T-helper 17 cell (primary cell): ENCODE measurements at places on chromosomes 16 and 17.

GRCh38 chr17:66540131-66540781, 237.8 kb downstream of the PRKCA start:
- no peak for DNase-seq

GRCh38 chr16:7182510-7183109, 150.0 kb upstream of the RBFOX1 start:
- no peak for DNase-seq

DNA sequence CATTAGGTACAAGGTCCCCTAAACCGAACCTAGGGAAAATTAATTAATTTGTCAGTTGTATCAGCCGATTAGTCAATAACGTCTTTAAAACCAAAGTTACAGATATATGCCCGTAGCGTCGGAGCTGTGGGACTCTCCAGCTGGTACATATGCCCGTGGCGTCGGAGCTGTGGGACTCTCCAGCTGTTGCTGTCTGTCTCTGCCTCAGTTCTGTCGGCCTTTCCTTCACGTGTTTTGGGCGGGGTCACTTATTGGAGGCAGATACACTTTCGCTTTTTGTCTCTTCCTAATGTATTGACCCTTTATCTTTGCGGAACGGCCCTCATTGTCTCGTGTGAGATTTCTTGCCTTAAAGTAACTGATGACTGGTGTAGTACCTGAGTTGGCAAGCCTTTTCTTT, 62.0 kb upstream of the ZNF750 start:
- no peak for DNase-seq

- no peak for DNase-seq
These were observed 606.2 kb downstream of the WWOX start for GRCh38 chr16:78705694-78706093.

GRCh38 chr16:67244387-67245185, 2.7 kb downstream of the FHOD1 start:
- peak; percentile 78 for DNase-seq

DNA sequence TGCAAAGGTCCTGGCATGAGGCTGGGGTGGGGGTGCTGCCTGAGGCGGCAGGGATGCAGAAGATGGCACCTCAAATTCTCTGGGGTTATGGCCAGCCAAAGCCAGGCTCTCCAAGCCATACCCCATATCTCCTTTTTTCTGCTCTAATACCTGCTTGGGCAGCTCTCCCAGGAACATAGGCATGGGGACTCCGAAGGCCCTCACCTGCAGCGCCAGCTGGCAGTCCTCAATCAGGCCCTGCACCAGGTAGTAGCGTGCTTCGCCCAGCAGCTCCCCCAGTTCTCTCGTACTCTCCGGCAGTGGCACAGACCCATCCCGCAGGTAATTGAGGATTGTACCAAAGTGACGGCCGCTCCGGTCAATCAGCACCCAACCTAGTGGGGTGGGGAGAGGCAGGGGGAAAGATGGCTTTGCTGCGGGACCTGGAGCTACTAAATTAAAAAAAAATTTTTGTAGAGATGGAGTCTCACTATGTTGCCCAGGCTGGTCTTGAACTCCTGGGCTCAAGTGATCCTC, 3.0 kb downstream of the KCTD13 start:
- no peak for DNase-seq

DNA sequence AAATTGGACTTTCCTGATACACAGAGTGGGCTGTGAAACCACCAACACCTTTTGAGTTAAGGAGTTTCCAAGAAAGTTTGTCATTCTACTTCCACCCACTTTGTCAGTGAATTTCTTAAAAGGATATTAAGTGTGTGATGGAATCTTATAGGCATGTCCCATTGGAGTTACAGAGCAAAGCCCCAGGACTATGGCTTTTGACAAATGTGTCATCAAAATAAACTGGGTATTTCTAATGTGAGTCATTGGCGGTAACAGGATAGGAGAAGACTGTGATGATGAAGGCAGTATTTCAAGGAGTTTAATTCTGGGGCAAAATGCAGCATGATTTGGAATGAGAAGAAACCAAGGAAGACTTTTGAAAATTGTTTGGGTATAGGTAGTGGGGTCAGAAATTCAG, 1013.8 kb upstream of the EEF2KMT start:
- no peak for DNase-seq

GRCh38 chr17:10059684-10060211, 138.7 kb downstream of the GAS7 start:
- no peak for DNase-seq

DNA sequence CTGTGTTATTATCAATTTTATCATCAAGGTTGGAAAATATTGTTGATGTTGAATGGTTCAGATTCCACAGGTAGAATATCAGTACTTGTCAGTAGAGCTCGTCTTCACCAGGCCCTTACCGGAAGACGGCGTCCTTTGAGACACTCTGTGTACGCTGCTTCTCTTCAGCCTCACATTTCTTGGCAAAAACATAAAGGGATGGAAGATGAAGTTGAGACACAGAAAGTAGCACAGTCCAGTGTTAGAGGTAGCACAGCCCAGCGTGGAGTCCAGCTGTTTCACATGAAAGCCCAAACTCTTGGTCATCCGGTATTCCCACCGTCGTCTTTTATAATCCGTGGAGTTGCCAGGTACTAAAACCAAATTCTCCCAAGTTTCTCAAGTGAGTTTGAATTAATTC, 30.4 kb downstream of the ATP2C2 start:
- DNase-seq, result no peak

DNA sequence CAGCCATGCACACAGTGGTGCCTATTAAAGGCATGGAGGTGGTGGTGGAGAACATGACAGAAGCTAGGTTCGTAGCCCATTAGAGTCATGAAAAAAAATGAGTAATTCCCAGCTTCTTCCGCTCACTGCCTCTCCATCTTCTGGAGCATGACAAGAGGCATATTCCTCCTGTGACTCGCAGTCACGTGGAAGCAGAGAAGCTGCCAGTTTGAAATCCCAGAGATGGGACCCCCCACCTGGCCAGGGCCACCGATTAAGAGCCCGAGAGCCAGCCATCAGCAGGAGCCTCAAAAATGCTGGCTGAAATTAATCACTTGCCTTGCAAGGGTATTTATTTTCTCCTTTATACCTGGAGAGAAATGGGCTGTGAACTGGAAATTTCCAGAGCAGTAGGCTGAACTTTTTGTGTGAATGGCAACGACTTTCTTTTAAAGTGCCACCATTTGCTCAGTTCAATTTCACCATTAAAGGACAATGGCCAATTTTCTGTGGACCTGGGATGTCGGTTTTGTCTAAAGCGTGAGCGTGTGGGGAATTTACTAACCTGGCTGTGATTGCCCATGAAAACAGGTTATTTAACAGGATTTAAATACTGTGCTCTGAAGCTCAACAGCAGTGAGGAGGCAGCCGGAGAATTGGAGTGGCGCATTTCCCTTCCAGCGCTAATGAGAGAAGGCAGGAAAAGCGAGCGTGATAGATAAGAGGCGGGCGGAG, 189.7 kb upstream of the SDK2 start:
- no peak for DNase-seq

GRCh38 chr17:40415390-40415789, 2.3 kb downstream of the TOP2A start:
- DNase-seq, result no peak

DNA sequence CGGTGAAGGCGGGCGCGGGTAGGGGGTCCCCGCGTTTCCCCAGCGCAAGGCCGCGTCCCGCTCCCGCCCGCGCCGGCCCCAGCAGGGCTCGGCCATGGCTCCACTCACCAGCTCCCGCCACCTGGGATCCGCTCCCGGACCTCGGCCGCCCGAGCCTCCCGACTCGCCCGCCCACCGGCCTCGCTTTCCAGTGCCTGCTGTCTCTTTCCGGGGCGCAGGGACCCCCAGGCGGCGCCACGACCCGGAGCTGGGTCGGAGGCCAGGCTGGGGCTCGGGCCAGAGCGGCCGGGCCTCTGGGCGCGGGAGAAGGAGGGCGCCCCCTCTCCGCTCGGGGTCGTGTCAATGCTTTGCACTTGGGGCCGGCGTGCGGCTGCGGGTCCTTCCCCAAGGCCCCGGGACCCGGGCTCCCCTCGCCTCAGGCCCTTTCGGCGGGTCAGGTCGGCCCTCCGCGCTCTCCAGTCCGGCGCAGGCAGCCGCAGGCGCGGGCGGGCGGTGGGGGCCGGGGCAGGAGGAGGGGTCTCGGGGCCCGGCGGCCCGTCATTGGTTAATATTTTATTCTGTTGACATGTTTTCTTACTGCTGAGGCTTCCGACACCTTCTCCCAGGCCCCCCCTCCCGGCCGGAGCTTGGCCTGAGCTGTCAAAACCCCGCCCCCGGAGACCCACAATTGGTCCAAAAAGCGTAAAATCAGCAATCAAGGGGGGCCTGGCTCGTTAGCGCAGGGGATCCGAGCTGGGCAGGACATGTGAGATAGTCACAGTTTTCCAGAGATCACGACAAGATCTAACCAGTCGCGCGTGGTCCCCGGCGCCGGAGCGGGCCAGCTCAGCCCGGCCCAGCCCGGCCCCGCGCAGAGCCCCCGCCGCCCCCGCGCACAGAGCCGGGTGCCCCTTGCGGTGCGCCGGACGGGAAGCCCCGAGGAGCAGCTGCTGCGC, at the start of gene TBX2:
TSS of gene TBX2 (plus strand) at position 713 of the 935 bp plus-strand sequence. CDS start 334 bp downstream, outside the sequence.
- DNase-seq, result no peak

DNA sequence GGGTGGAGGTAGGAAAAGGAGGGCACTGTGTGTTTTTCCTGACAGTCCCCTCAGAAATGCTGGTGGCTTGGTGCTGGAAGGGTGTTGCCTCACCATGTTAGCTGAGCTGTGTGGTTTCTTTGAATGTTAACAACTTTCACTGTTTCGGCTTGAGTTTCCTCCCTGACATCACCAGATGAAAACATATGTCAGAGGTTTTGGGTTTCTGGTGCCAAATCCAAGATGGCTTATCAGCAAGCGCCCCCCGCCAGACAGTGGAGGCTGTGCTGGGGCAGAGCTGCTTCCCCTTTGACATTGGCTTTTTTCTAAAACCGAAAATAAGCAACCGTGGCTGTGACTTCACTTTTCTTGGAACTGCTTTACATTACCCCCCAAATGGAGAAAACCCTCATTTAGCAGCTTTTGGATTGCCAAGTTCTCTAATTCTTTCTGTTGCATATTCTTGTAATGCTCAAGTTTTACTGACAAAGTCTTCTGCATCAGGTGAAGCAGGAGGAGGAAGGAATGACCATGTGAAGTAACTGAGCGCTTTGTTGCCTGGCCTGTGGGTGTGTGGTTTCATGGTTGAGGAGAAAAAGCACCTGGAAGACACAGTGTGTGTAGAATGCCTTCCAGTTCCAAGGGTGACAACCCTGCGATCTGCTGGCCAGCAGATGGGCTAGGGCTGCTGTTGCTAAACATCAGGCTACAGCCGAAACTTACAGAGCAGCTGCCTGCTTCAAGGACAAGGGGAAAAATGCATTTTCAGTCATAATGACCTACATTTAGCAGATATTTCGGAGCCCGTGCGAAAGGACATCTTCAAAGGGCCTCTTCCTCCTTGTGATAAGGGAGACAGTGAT, 9.7 kb downstream of the RMI2 start:
- DNase-seq, result no peak

GRCh38 chr17:77492446-77493237, 351.9 kb downstream of the SEC14L1 start:
- peak; percentile 5 for DNase-seq

GRCh38 chr17:46736100-46736499, 82.4 kb downstream of the WNT3 start:
- DNase-seq, result no peak

DNA sequence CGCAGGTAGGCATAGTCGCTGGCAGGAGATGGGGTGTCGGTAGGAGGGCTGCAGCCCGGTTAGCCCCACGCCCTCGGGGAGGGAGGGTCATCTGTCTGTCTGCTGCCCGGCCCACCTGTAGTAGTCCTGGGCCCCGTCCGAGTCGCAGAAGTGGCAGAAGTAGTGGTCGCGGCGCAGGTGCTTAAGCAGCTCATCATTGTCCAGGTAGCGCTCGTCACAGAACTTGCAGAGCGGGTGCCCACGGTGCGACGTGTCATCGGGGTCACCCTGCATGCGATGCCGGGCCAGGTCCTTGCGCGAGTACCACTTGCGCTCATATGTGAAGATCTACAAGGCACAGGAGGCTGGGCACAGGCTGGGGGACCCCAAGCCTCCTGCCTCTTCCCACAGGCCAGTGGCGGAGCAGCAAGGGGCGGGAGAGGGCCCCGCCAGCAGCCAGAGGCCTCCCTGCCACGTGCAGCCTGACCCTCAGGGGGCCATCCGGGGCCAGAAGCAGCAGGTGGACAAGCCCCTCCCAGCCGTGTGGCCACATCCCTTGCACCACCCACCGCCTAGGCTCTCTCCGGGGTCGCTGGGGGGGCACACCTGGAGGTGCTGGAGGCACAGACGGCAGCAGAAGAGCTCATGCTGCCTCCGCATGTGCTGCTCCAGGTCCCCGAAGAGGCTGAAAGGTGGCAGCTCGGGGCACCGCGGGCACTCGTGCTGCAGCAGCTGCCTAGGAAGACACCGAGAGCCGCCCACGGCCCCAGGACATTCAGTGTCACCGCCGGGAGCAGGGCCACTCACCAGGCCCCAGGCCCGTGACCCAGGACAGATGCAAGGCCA, 7.0 kb downstream of the ZNF598 start:
- no peak for DNase-seq

DNA sequence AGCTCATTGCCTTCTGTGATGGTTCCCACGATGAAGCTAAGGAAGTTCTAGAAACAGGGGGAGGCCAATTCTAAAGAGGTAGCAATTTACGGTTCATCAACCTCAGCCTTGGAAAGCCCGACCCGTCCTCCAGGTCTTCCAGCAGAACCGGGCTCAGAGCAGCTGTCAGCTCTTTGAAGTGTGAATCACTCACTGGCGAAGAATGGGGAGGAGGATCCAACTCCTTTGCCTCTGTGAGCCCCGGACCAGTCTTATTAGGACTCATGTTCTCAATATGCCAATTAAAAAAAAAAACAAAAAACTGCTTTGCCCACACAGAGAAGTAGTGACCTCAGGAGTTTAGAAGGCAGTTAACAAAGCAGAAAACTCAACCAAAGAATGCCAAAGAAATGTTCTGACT, 31.4 kb downstream of the STX8 start:
- DNase-seq, result no peak

DNA sequence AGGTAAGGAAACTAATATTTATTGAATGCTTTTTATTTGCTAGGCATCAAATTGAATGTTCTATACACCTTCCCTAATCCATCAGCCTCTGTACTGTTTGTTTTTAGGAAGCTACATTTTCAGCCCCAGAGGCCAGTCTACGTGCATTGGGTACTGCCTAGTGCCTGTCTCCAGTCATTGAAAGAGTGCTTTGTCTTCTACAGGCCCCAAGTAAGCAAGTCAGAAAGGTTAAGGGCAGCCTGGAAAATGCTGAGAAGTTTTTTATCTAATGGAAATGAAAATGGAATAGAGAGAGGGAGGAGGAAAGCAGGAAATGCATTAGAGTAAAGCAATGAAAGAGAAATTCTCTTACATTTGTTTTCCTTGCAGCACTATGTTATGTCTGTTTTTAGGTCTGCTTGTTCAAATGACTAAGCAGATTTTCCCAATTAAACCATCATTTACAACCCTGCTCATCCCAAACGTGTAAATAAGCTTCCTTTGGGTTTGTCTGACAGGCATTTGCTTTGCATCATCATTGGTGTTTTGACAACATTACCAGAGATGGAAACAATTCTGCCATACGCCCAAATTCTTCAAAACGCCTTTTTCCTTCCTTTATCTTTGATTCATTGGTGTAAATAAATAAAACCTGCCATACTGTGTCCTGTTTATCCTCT, 116.0 kb upstream of the GOT2 start:
- no peak for DNase-seq

- no peak for DNase-seq
These were observed 14.9 kb downstream of the LIMD2 start for GRCh38 chr17:63685041-63685440.

- DNase-seq, result no peak
These were observed 13.0 kb upstream of the ZFP3 start for GRCh38 chr17:5065227-5065744.

GRCh38 chr17:5138616-5139457, 23.0 kb downstream of the USP6 start:
- no peak for DNase-seq
